ENCODE measurements at places on chromosomes 4 and X. TPM values are rescaled to one million over a fixed set of nuclear protein-coding genes. Genes with fewer than 3 reads are reported as not detected.

The UGT2A3 gene
- total RNA-seq: 2.5 TPM

The TRPC5OS gene
- not detected for total RNA-seq

The DGAT2L6 gene
- not detected for total RNA-seq

The MTM1 gene
- 10.0 TPM for total RNA-seq

The PRPS2 gene
- 35.6 TPM for total RNA-seq

The CFAP99 gene
- total RNA-seq: not detected

The LGI2 gene
- 8.3 TPM for total RNA-seq

The DNAAF6 gene
- not detected for total RNA-seq

DNA sequence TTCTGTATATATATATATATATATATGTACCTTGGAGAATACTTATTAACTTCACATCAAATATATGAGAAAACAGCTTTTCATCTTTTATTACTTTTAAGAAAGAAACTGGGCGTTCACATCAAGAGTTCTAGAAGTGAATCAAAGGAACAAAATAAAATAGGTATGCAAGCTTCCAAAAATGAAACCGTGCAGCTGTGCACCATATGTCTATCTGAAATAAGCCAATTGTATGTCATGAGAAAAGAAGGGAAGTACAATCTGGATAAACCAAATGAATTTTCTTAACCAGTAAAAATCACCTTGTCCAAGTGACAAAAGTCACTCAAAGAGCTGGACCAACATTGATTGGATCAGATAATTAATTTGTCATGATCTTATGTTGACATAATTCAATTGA, 405.4 kb upstream of the TECRL start:
- H3K27me3 ChIP-seq: no peaks in the 10 kb centered on the region
- no peaks in the 10 kb centered on the region for H3K4me1 ChIP-seq
- no peak overlapping the region for H3K4me3 ChIP-seq
- no peak for DNase-seq

GRCh38 chr4:2186133-2186864, 55.6 kb downstream of the HAUS3 start:
- no peaks in the 10 kb centered on the region for H3K36me3 ChIP-seq
- H3K4me3 ChIP-seq: no peak overlapping the region
- no peaks in the 10 kb centered on the region for H3K27me3 ChIP-seq
- H3K4me1 ChIP-seq: no peaks in the 10 kb centered on the region
- no peak overlapping the region for H3K27ac ChIP-seq

DNA sequence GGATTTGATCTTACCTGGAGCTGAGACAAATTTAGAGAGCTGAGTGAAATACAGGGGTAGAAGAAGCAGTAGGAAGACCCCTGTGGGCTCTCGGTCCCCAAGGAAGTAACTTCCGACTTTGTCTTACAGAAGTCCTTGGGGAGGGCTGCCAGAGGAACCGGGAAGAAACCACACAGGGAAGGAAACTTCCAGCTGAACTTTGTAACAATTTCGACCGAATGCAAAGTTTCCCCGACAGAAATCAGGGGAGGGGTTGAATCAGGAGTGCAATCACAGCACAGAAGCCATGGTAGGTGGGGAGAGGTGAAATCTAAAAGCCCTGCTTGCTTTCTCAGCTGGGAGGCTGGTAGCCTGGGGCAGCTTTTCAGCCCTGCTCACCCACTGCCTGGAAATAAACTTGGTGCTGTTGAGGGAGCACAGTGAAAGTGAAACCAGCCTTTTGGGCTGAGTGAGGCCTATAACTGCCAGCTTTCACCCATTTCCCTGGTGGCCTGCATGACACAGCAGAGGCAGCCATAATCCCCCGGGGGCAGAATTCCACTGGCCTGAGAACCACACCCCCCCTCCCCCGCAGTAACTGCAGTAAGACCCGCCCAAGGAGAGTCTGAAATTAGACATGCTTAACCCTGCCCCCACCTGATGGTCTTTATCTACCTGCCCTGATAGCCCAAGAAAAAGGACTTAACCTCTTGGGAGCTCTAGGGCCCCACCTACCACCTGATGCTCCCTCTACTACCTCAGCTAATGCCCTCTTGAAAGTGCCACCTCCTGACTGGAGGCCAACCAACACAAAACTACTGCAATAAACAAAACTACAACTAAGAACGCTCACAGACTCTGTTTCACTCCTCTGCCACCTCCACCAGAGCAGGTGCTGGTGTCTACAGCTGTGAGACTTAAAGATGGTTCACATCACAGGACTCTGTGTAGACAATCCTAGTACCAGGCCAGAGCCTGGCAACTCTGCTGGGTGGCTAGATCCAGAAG, 248.2 kb downstream of the PARM1 start:
- no peak overlapping the region for H3K4me3 ChIP-seq
- peak; percentile 54 for DNase-seq
- H3K4me1 ChIP-seq: peaks cover 3% of the 10 kb centered on the region
- H3K36me3 ChIP-seq: no peaks in the 10 kb centered on the region
- H3K27me3 ChIP-seq: no peaks in the 10 kb centered on the region

DNA sequence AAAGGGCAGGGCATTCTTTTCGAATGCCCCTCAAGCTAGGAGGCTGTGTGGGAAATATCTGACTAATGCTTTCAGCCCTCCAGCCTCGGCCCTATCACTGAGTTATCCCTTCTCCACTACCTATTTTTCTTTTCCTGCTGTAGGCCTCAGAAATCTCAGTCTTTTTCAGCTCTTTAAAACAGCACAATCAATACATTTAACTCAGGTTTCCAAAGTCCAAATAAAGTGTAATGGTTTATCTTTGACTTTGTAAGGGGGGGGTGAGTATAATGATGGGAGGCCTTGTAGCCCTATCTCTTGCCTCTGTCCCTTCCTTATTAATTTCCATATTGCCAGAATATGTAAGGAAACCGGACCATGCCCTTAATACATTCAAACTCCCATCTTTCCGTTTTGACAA, 1.6 kb upstream of the WNK3 start:
- no peak overlapping the region for H3K27ac ChIP-seq
- no peak overlapping the region for H3K4me3 ChIP-seq
- no peaks in the 10 kb centered on the region for H3K36me3 ChIP-seq
- no peak for DNase-seq

- no peak overlapping the region for H3K27ac ChIP-seq
- no peaks in the 10 kb centered on the region for H3K27me3 ChIP-seq
- no peaks in the 10 kb centered on the region for H3K4me1 ChIP-seq
- H3K4me3 ChIP-seq: no peak overlapping the region
- H3K36me3 ChIP-seq: no peaks in the 10 kb centered on the region
Measured at GRCh38 chrX:111661241-111661640, 19.7 kb upstream of the ALG13 start.

GRCh38 chr4:55675196-55675793, 39.2 kb upstream of the NMU start:
- H3K27me3 ChIP-seq: no peaks in the 10 kb centered on the region
- no peaks in the 10 kb centered on the region for H3K4me1 ChIP-seq
- H3K36me3 ChIP-seq: no peaks in the 10 kb centered on the region
- H3K4me3 ChIP-seq: no peak overlapping the region

- H3K4me1 ChIP-seq: peaks cover 2% of the 10 kb centered on the region
- peak; percentile 38 for DNase-seq
- H3K27me3 ChIP-seq: no peaks in the 10 kb centered on the region
- H3K27ac ChIP-seq: no peak overlapping the region
Measured at GRCh38 chr4:113952452-113953029, 26.9 kb downstream of the ARSJ start.

GRCh38 chr4:121209171-121209570, 45.0 kb upstream of the TNIP3 start:
- H3K4me1 ChIP-seq: 0 out of 2 replicates have a peak, but pooled peaks cover 3% of the 10 kb centered on the region
- H3K4me3 ChIP-seq: no peak overlapping the region
- no peak for DNase-seq
- H3K27ac ChIP-seq: no peak overlapping the region

- H3K36me3 ChIP-seq: no peaks in the 10 kb centered on the region
- DNase-seq: no peak
- H3K4me1 ChIP-seq: 0 out of 2 replicates have a peak, but pooled peaks cover 8% of the 10 kb centered on the region
- H3K27ac ChIP-seq: peak overlapping the region; percentile 100
- peak overlapping the region; percentile 73 for H3K4me3 ChIP-seq
- H3K27me3 ChIP-seq: no peaks in the 10 kb centered on the region
Measured at GRCh38 chrX:153970357-153971123, 1.1 kb downstream of the HCFC1 start.

- no peak for DNase-seq
- H3K36me3 ChIP-seq: no peaks in the 10 kb centered on the region
- no peaks in the 10 kb centered on the region for H3K27me3 ChIP-seq
- no peaks in the 10 kb centered on the region for H3K4me1 ChIP-seq
- no peak overlapping the region for H3K27ac ChIP-seq
Measured at GRCh38 chr4:905485-906338, 26.4 kb downstream of the GAK start.

DNA sequence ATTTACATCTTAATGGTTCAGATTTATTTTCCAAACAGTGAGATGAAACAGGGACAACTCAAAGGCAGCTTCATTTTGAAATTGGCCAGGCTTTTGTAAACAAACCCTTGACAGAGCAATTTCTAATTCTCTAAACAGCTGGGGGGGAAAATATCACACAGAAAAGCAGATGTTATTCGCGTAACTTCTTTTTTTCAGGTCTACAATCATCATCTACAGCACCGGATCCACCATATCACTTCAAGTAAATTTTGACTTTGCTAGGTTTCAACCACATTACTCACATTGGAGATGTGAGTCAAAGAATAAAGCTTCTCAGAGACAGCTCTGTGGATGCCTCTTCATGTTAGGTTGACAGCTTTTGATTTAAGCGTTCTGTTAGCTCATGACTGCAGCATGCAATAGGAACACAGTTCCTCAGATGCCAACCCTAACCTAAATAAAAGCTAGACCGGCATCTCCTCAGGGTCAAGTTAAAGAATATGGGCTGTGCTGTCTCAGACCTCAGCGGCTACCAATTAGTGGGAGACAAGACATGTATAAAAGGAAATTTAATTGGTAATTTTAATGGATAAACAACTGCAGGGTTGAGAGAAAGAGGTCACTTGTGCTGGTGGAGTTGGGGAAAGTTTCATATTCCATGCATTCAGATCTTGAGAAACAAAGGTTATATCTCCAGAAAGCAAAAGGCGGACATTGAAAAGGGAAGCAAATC, 26.8 kb downstream of the AMELX start:
- no peaks in the 10 kb centered on the region for H3K27me3 ChIP-seq
- DNase-seq: no peak
- no peaks in the 10 kb centered on the region for H3K4me1 ChIP-seq
- no peaks in the 10 kb centered on the region for H3K36me3 ChIP-seq
- H3K27ac ChIP-seq: no peak overlapping the region
- no peak overlapping the region for H3K4me3 ChIP-seq

DNA sequence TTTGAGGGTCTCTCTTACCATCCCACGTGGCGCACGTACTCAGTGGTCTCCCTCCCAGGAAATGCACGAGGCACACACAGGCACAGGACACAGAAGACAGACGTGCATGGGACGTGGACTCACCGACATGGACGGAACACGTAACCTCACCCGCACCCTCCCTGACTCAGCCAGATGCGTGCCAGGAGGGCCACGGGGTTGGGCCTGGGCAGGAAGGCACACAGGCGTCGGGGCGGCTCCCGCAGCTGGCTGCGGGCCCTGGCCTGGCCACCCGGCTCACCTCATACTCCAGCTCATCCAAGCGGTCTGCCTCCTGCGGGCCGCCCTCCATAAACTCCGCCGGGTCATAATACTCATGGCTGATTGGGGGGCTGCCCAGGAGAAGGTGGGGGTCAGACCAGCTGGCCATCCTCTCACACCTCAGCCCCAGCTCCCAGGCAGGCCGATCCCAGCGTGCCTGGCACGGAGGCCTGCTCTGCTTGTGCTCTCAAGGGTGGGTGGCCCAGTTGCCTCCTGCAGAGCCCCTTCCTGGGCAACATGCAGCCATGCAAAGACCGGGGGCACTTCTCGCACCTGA, 12.6 kb downstream of the SSR4 start:
- H3K4me1 ChIP-seq: no peaks in the 10 kb centered on the region
- H3K27me3 ChIP-seq: no peaks in the 10 kb centered on the region
- DNase-seq: no peak
- no peak overlapping the region for H3K4me3 ChIP-seq
- H3K27ac ChIP-seq: no peak overlapping the region

DNA sequence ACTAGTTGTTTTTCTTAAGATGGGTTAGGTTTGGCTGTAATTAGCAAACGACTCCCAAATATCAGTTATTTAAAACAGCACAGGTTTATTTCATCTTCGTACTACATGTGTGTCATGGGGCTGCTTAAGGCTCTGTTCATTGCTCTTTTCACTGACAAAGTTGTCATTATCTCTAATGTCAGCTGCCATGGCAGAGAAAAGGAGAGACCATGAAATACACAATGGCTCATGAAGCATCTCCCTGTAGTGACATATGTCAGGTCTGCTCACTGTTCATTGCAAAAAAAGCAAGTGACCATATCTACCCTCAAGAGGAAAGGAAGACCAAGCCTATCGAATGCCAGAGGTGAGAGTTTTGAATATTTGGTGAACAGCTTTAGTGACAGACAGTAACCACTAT, 52.2 kb upstream of the PCDH7 start:
- no peak overlapping the region for H3K27ac ChIP-seq
- DNase-seq: no peak
- H3K4me3 ChIP-seq: no peak overlapping the region
- no peaks in the 10 kb centered on the region for H3K36me3 ChIP-seq
- no peaks in the 10 kb centered on the region for H3K27me3 ChIP-seq

- DNase-seq: no peak
- no peaks in the 10 kb centered on the region for H3K27me3 ChIP-seq
- no peaks in the 10 kb centered on the region for H3K36me3 ChIP-seq
- no peak overlapping the region for H3K4me3 ChIP-seq
- no peaks in the 10 kb centered on the region for H3K4me1 ChIP-seq
Measured at GRCh38 chr4:101156619-101157310, 190.6 kb downstream of the PPP3CA start.

DNA sequence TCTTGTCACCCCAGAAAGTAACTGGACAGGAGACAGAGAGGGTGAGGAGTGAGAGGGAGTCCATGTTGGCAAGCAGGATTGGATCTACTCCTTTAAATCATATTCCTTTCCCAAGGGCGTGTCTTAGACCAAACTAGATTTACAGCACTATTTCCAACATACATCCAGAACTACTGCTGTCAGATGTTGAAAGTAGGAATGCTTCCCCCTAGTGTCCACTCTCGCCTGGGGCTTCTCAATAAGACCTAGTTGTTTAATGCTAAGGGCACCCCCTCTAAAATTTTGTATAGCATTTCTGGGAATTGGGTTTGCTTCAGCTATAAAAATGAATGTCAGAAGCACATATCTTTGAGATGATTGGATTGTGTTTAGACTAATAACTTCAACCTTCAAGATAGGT, 13.3 kb downstream of the OFD1 start:
- no peaks in the 10 kb centered on the region for H3K27me3 ChIP-seq
- H3K4me1 ChIP-seq: peaks cover 16% of the 10 kb centered on the region
- H3K4me3 ChIP-seq: no peak overlapping the region

- DNase-seq: no peak
- no peaks in the 10 kb centered on the region for H3K36me3 ChIP-seq
- H3K4me3 ChIP-seq: no peak overlapping the region
- H3K27ac ChIP-seq: no peak overlapping the region
- H3K4me1 ChIP-seq: no peaks in the 10 kb centered on the region
Measured at GRCh38 chr4:13470379-13470778, 13.8 kb downstream of the RAB28 start.

- H3K36me3 ChIP-seq: no peaks in the 10 kb centered on the region
- H3K4me3 ChIP-seq: no peak overlapping the region
- H3K27ac ChIP-seq: no peak overlapping the region
- H3K27me3 ChIP-seq: no peaks in the 10 kb centered on the region
- DNase-seq: no peak
- peaks cover 7% of the 10 kb centered on the region for H3K4me1 ChIP-seq
Measured at GRCh38 chrX:13005661-13006473, 31.0 kb downstream of the TMSB4X start.

Data from Caco-2 (cell line).